ENCODE measurements at places on chromosomes 16 and 17.

GRCh38 chr17:39305978-39306377 is 80.2 kb upstream of the STAC2 start:
- no peak for DNase-seq

GRCh38 chr17:66348584-66349165 is 46.3 kb downstream of the PRKCA start:
- peak; percentile 25 for DNase-seq

DNA sequence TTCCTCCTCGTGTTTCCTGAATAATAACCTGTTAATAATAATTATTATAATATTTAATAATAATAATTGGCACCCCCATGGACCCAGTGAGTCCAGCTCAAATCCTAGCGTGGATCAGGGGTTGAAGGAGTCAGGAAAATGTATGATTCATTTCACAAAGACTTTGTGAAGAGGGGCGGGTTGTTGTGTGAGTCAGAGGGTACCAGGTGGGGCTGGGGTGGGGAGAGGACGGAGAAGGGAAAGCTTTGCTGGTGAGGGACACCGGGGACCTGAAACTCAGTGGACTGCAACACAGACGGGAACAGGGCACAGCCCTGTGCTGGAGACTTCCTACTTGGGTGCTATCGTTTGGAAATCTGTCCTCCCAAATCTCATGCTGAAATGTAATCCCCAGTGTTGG is 3.1 kb upstream of the ADORA2B start:
- no peak for DNase-seq

- DNase-seq: no peak
These were observed 281.6 kb upstream of the CCL2 start for GRCh38 chr17:33973491-33973890.

DNA sequence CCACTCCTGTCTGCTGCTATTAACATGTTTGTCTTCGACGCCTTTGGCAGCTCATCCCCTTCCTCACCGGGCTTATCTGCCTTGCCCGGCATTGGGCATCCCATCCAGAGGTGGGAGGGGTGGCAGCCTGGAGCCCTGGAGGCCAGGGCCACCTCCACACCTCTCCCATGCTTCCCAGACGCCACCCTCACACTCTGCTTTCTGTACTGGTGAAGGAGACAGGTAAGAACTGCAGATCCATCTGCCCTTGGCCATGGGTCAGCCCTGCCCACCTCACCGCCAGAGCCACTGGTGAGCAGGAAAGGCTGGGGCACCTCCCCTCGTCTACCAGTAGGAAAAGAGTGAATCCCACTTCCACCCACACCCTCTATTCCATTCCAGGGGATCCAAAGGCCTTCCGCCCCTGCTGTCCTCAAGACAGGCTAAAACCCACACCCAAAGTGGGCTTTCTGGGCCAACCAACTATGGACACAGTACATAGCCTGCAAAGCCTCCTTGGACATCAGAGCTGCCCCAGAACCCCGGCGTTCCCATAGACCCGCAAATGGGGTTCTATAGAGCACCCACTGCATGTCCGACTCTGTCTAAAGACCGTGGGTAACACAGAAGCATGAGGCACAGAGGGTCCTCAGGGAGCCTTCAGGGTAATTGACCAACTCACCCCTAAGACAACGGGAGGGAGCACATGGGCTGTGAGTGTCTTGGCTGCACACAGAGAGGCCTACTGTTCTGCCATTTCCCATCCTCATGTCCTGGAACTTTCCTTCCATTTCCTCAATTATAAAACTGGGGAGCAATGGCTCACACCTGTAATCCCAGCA is 23.4 kb upstream of the RBFOX3 start:
- DNase-seq: no peak

DNA sequence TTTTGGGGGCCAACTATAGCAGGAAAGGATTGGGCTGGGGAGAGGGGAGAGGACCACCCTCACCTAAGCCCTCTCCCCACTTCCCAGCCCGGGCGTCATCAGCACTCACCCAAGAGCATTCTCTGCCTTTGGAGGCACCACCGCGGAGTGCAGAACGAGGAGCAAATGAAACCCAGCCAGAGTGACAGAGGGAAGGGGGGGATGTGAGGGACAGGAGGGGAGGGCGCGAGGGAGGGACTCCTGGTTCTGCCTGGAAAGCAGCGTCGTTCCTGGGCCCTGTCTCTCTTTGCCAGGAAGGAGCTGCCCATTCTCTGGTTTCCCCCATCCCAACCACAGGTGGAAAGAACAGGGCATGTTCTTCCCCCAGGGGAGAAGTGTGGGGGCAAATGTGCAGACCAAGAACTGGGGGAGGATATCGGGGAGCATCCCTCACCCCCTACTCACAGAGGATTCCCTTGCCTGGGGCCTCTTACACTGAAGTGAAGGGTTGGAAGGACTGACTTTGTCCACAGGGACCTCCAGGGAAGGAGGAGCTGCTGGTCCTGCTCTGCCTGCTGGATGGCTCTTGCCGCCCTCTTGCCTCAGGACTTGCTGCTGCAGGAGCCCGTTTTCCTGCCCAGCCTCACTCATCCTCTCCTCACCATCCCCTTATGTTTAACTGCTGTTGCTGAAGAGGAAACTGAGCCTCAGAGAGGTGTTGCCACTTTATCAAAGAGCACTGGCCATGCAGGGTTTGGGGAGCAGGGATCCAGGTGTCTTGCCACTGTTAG is 3.5 kb upstream of the C17orf113 start:
- no peak for DNase-seq

DNA sequence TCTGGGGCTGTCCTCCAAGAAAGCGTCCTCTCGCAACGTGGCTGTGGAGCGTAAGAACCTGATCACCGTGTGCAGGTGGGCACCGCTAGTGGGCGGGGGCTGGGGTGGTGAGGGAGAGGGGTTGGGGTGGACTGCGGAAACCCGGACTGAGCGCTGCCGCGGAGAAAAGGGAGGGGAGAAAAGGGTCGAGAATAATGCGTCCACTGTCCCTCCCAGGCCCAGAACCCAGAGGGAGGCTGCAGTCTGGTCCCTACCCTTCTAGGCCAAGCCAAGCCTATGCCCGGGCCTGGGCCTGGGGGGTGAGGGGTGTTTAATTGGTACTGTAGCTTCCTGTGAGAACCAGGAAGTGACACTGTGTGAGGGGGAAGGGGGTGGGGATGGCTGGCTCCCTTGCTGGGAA is 464 bp downstream of the RUNDC3A start:
- peak; percentile 46 for DNase-seq

- no peak for DNase-seq
These were observed 27.9 kb upstream of the OR4D1 start for GRCh38 chr17:58120195-58120822.
